Mesothelial cell of epicardium (in vitro differentiated cells): ENCODE measurements at places on chromosomes 2 and 18. TPM values are rescaled to one million over a fixed set of nuclear protein-coding genes. Genes with fewer than 3 reads are reported as not detected.

DNA sequence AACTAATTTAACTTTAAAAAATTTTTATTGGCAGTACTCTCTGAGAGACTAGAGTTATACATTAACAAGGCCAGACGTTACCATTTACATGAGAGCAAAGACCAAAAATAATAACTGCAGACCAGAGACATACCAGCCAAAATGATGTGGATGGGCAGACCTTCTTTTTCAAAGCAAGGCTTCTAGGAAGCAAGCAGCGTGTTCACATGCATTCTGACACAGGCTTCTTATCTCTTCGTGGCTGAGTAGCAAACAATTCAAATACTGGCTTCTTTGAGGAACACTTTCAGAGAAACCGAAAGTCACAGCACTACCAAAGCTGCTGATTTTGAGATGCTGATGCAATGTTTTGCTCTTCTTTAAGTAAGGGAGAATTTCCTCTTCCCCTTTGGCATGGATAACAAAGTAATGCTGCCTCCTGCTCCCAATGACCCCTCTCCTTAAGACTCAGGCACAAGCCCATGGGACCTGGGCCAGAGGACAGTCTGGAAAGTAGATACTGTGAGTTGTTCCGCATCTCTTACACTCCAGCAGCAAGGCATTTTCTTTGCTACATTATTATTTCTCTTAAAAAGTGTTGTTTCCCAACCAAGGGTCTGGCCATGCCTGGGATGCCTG is 181.9 kb downstream of the MREG start:
- peak overlapping the region; percentile 72 for H3K27ac ChIP-seq
- H3K4me3 ChIP-seq: no peak overlapping the region
- no peak for DNase-seq
- peaks cover 30% of the 10 kb centered on the region for H3K4me1 ChIP-seq

GRCh38 chr2:70706026-70706795 is 61.8 kb downstream of the ADD2 start:
- H3K4me1 ChIP-seq: peaks cover 6% of the 10 kb centered on the region
- H3K27me3 ChIP-seq: no peaks in the 10 kb centered on the region
- H3K27ac ChIP-seq: no peak overlapping the region
- H3K36me3 ChIP-seq: no peaks in the 10 kb centered on the region

- DNase-seq: no peak
- no peaks in the 10 kb centered on the region for H3K36me3 ChIP-seq
- H3K27ac ChIP-seq: no peak overlapping the region
- H3K4me1 ChIP-seq: peaks cover 2% of the 10 kb centered on the region
- H3K27me3 ChIP-seq: no peaks in the 10 kb centered on the region
These were observed 421.6 kb upstream of the VWC2L start for GRCh38 chr2:213989207-213989606.

DNA sequence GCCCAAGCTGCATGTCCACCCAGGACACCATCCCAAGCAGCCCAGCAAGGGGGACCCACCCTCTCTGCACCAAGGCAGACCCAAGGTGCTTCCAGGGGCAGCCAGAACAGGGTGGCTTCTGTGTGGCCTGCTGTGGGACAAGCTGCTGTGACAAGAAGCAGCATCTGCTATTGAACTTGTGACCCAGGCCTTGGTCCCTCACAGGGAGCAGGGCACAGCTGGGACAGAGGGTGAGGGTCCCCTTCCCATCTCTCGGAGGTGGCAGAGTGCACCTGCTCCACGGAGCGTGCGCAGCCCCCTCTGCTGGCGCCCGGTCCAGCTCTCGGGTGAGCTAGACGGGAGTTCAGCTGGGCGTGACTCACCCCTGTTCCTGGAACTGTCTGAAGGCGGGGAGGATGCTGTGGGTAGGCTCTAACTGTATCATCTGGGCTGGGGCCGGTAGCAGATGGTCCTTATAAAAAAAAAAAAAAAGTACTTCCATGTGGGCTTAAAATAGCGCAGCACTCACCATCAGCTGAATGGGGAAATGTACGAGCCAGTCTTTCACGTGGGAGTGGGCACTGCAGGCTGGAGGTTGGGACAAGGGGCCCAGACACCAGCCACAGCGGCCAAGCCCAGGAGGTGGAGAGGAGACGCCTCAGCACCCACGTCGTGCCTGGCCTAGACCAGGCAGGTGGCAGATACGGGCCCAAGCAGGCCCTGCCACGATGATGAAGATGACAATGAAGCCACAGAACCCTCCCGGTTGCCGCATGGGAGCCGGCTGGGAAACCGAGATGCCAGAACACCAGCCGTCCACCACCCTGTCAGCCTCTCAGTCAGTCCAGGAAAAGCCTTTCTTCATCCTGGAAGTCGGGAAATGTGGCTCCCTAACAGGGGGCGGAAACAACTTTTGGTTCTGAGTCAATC is 136.8 kb upstream of the ID2 start:
- H3K27ac ChIP-seq: no peak overlapping the region
- peak; percentile 19 for DNase-seq
- H3K36me3 ChIP-seq: no peaks in the 10 kb centered on the region
- no peaks in the 10 kb centered on the region for H3K27me3 ChIP-seq
- H3K4me1 ChIP-seq: peaks cover 43% of the 10 kb centered on the region

DNA sequence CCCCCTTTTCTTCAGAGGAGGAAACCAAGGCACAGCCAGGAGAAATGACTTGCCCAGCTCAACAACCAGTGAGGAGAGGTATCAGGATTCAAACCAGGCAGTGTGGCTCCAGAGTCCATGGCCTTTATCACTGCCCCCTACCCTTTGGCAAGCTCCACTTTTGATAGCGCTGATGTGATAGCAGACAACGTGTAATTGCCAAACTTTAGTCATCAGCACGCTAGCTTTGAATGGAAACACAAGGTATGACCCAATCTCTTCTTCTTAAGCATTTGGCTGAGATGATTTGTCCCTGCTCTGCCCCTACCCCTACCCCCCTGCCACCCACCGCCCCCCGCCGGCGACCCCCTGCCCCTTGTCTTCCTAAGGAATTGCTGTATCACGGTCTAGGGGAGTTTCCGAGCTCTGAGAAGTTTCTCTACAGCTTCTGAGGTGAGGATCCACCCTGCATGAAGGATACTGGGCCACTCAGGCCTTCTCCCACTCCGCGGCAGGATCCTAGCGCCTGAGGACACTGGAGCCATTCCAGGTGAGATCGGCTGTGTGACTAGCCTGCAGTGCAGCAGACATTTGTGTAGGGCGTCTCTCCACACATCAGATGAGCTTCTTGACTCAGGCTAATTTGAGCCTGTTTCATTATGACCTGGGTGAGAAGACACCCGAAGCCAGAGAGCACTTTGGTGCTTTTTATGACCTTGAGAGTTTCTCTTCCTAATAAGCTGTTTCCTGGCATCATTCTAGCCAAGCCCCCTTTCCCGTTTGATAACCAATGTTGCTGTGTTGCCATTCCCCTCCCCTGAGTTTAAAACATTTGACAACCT is 75.1 kb upstream of the MAP4K4 start:
- H3K27ac ChIP-seq: no peak overlapping the region
- no peak overlapping the region for H3K4me3 ChIP-seq
- peaks cover 10% of the 10 kb centered on the region for H3K4me1 ChIP-seq
- no peak for DNase-seq
- H3K27me3 ChIP-seq: no peaks in the 10 kb centered on the region

DNA sequence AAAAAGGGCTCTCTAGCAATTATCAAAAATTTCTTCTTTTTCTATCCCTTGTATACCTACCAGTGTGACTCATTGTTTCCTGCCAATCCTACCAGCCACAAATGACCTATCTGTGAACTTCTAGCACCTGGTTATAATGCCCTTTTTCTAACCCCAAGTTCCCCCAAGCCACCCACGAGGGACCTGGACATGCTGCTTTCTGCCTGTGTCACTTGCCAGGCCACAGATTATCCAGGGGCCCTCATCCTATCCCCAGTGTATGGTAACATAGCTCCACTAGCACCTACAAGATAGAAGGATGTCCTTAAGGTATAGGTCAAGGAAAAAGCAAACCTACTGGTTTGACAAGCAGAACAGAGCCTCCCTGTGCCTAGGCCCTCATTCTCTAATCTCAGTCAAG is 26.8 kb downstream of the AAK1 start:
- no peaks in the 10 kb centered on the region for H3K27me3 ChIP-seq
- peaks cover 3% of the 10 kb centered on the region for H3K36me3 ChIP-seq
- H3K27ac ChIP-seq: no peak overlapping the region
- H3K4me3 ChIP-seq: no peak overlapping the region
- peaks cover 11% of the 10 kb centered on the region for H3K4me1 ChIP-seq
- DNase-seq: no peak

The TXNDC2 gene
- total RNA-seq: 0.29 TPM in 1 of 3 replicates, not detected in the others
